Iris pigment epithelial cell (primary cell): ENCODE measurements at places on chromosomes 11 and 22.

GRCh38 chr22:40036126-40036525, 41.4 kb downstream of the FAM83F start:
- no peak for DNase-seq

- no peak for DNase-seq
These were observed 28.1 kb upstream of the IGSF9B start for GRCh38 chr11:133984828-133985227.

DNA sequence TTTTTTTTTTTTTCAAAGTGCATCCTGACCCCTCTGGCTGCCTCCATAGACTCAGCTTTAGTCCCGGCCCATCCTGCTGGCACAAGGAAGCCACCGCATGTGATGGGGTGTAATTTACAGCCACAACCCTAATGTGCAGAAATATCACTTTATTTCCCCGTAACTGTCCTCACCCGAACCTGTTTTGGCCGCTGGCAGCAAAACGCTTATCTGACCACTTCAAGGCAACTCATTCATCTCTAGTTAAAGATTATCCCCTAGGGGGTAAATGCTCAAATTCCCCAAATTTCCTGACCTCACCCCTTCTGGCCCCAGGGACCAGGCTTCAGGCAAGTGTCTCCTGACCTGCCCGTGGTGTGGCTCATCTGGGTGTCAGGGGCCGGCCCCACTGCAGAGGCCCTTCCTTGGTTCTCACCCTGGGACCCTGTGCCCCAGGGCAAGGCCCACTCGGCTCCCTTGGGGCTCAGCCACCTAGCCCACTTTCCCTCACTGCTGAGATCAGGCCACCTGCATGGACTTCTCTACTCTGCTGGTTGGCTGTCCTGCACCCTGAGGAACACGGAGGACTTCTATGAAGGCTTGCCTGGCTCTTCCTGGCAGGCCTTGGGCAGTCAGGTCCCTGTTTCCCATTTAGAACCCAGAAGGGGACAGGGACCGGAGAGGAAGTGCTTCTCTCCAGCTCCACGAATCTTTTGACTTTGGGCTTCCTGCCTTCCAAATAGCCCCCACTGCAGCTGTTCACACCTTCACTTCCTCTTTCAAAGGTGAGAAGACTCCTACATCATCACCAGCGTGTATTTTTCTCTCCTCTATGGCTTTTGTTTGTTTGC, 53.3 kb downstream of the WNT11 start:
- DNase-seq: no peak

DNA sequence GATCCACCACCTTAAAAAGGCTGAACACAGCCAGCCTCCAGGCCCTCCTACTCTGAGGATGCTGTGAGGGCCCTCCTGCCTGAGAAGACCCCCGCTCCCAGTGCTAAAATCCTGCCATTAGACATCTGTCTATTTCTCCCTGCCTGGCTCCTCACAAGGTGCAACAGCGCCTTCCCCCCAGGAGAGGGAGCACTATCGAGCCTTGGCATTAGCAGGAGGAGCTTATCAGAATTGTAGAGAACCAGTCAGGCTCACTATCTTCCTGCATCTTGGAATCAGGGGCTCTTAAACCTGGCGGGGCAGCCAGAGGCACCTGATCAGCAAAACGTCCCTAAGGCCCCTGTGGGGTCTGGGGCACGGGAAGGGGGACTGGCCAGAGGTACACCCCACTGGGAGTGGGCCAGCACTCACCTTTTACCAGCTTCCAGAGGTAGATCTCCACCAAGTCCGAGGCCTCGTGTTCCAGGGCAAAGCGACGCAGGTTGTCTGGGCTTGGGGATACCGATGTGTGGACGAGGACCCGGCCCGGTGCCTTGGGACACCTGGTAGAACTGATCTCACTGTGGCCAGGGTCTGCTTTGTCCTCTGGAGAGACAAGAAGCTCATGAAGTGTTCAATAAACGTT, 28.7 kb downstream of the CHRDL2 start:
- DNase-seq: peak; percentile 68

DNA sequence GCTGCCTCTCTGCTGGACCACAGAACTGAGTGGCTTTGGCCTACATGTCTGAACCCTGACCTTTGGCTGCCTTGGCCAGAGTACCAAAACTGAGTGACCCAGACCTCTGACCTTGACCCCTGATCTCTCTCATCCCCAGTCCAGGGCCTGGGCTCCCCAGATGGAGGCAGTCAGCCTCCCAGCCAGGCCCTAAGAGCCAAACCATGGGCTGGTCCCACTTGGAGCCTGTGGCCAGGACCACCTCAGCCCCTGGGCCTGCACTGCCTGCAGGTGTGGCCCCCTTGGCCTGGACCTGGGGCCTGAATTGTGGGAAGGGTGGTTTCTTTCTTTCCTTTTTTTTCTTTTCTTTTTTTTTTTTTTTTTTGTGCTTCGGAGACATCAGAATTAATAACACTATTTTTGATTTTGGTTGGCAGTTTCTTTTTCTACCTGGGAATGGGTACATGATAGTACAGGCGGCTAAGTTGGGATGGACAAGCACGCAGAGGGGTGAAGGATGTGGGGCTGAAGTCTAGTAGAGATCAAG, 806 bp upstream of the SIPA1 start:
- DNase-seq: no peak

- peak; percentile 65 for DNase-seq
These were observed 1.1 kb downstream of the CSTF3 start for GRCh38 chr11:33160136-33160535.

GRCh38 chr22:36386900-36387708, 663 bp downstream of the MYH9 start:
- no peak for DNase-seq

- DNase-seq: peak; percentile 50
These were observed 197.0 kb downstream of the PGR start for GRCh38 chr11:100932474-100933100.

DNA sequence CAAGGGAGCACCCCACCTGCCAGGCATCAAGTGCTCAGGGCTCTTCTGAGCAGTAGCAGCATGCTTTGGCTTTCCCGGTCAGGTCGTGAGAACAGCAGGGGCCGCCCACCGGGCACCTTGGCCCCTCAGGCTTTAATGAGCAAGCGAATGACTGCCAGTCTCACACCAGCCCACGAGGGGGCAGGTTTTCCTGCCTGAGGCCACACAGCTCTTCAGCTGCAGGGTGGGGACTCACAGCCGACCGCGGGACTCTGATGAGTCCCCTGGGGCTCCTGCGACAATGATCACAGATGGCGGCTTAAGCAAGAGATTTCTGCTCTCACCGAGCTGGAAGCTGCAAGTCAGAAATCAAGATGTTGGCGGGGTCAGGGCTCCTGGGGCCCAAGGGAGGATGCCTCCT, 14.3 kb upstream of the FGF19 start:
- peak; percentile 31 for DNase-seq

DNA sequence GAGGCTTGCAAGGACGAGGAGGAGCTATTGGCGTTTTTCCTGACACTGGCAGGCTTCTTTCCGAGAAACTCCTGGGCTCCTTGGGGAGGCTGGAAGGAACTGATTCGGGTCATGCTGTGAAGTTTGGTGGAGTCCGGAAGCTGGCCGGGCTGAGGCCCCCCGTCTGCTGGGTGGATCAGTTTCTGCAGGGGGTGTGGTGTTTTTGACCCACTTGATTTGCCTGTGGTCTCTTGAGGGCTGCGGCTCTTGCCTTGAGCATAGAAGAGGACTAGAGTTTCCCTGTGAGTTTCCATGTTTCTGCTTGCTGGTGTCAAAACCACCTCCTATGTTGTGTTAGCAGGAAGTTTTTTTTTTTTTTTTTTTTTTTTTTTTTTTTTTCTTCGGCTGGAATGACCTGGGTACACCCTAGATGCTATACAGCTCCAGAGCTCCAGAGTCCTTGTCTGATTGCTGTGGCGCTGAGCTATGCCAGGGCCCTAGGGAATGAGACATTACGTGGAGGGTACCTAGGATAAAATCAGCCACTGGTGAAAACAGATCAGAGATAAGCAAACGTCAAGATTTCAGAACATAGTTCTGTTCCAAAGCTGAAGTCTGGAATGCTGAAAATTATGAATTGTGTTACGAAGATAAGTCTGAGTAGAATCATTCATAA, 728 bp downstream of the TBC1D22A start:
- peak; percentile 28 for DNase-seq

DNA sequence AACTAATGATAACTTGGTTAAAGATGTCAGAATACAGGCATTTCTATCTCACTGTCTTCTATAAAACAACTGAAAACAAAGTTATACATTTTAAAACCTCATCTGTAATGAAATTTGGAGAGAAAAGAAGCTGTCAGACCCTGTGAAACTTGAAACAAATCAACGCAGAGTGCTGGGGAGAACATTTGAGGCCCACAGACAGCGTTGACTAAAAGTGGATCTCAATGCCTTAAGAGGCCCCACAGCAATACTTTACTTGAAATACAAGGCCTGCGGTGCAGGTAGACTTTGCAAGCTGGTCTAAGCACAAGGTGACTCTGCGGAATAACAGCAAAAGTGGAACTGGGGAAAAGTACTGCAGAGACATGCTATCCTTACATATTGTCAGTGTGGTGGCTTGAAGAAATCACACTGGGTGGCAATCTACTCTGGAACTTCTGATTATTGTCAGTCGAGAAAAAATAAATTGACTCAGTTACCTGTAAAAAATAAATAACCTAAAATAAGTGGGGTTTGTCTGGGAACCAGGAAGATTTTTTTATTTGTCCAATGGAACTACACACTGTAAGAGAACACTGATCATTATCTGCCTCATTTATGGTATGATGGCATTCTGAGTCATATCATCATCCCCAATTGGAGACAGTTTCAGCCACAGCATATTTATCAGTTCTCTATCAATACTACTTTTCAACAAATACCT, 138.9 kb downstream of the LUZP2 start:
- peak; percentile 30 for DNase-seq

DNA sequence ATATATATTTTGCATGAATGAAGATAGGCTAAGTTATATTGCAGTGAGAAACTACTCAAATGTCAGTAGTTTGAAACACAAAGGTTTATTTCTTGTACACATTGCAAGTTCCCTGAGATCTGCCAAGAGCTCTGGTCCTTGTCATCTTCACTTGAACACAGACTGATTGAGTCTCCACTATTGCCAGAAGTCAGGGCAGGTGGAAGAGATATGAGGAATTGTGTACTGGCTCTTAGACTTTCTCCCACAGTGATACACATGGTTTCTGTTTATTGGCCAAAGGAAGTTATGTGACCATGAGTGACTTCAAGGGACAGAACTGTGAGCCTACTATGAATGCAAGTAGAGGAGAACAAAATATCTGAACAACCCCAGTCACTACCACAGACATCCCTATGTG, 44.2 kb downstream of the PPFIBP2 start:
- no peak for DNase-seq

- DNase-seq: no peak
These were observed 4.4 kb upstream of the CNTF start for GRCh38 chr11:58617976-58618557.

- no peak for DNase-seq
These were observed 21.1 kb downstream of the SLC17A6 start for GRCh38 chr11:22359295-22359694.

DNA sequence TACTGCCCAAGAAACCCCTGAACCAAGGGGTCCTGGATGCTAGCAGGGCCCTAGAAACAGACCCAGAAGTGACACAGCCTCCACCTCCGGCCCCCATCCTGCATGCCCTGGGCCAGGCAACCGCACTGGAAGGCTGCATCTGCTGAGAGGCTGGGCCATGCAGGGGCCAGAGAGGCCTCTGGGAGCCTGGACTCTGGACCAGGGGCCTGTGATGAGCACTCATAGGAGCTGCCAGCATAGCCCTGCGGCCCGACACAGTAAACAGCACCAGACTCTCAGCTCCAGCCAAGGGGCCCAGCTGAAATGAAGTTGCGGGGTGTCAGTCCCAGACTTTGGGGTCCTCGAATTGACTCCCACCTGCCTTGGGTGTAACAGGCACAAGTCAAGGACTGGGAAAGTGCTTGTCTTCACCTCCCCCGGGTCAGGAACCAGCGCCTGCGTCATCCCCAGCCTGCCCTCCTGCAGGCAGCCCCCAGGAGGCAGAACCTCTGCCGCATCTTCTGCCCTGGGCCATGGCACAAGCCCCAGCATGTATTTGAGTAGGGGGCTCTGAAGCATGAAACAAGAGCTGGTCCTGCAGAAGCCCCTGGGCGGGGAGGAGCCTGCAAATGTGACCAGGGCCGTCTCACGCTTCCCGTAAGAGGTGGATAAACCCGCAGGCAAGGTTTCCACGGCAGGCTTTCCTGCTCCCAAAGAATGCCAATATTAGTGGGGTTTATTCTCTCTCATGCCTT, 25.2 kb upstream of the CCND1 start:
- no peak for DNase-seq

GRCh38 chr11:72758690-72759389, 6.6 kb upstream of the ARAP1 start:
- DNase-seq: peak; percentile 91

- peak; percentile 87 for DNase-seq
These were observed at the start of gene TOMM22 for GRCh38 chr22:38681582-38682335. Gene TOMM22, plus strand, starts transcription at chr22:38681957. Its CDS starts 22 bp downstream, at chr22:38681979.
